ENCODE measurements at places on chromosomes 5 and 9.

- no peak for DNase-seq
Measured at GRCh38 chr5:147887930-147888329, 9.4 kb downstream of the SCGB3A2 start.

DNA sequence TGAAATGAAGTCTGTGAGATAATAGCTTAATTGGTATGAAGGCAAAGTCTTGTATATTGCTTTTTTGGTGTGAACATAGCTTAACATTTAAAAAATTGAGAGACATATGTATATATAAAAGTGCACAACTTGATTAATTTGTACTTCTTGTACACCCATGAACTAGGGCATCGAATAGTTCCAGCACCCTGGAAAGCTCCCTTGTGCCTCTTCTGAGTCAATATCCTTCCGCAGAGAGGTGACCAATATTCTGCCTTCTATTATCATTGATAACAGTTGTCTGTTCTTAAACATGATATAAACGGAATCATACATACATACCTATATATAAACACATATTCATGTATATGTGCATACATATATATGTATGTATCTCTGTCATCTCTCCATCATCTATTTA lies 185.4 kb downstream of the PHF2 start:
- DNase-seq, result no peak

DNA sequence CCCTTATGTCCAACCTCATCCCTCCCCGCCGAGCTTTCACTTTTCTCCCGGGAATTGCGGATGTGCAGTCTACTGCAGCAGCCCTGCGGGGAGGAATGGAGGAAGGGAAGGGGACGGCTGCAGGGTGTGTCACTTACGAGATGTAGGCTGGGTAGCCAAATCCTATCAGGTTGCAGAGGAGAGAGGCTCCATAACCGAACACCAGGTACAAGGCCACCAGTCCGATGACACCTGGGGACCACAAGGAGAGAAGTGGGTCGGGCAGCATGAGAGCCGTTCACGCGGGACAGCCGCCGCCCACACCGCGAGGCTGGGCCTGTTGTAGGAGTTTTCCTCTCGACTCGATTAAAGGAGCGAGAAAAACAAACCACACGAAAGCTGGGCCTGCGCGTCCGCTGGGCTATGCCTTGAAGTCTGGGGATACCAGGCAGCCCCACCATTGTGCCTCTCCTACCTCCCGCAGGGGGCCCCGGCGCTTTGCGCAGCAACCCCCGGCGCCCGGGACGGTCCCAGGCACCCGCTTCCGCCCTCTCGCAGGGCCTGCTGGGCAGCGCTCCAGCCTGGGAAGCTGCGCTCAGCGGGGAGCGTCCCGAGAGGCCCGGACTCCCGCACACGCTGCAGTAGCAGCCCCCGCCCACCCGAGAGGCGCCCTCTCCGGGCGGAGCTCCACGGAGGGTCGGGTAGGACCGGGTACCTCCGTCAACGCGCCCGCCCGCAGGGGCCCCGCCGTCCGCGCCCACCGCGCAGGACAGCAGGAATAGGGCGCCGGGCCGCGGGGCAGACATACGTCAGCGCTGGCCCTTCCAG lies 798 bp downstream of the REEP5 start:
- peak; percentile 75 for DNase-seq

DNA sequence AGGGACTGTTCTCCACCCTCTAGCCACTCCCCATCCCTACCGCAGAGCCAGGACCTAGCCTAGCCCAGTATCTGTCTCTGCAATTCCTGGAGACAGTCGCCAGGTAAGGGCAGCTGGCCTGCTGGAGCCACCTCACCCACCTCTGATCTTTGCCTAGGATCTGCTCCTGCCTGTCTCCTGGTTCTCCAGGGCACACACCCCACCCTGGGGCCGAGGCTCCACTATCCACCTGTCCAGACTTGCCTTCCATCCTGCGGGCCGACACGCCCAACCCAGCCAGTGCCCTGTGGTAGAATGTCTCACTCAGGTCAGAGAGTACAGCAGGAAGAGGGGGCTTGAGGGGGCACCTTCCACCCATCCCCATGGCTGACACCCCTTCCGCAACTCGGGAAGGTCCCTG lies 15.7 kb upstream of the AQP7 start:
- peak; percentile 38 for DNase-seq

- DNase-seq, result no peak
Measured at GRCh38 chr9:125974705-125975104, 227.5 kb downstream of the PBX3 start.

DNA sequence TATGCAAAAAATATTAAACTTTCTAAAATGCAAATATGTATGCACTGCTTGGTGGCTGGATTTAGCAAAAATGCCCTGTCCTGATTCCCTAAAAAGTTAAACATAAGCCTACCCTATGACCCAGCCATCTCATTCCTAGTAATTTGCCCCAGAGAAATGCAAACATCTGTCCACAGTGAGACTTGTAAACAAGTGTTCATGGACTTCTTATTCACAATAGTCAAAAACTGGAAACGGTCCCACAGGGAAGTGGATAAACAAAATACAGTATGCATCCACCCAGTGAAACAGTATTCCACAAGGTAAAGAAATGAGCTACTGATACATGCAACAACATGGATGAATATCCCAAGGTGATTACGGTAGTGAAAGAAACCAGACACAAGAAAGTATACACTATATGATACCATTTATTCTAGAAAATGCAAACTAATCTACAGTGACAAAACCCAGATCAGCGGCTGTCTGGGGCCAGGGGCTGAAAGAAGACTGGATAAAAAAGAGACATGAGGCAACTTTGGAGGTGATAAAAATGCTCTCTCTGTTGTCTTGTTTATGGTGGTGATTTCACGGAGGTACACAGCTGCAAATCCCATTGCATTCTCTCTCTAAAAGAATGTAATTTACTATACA lies 277.3 kb downstream of the GLIS3 start:
- DNase-seq, result no peak

- no peak for DNase-seq
Measured at GRCh38 chr9:124654431-124654830, 116.7 kb downstream of the NR6A1 start.

DNA sequence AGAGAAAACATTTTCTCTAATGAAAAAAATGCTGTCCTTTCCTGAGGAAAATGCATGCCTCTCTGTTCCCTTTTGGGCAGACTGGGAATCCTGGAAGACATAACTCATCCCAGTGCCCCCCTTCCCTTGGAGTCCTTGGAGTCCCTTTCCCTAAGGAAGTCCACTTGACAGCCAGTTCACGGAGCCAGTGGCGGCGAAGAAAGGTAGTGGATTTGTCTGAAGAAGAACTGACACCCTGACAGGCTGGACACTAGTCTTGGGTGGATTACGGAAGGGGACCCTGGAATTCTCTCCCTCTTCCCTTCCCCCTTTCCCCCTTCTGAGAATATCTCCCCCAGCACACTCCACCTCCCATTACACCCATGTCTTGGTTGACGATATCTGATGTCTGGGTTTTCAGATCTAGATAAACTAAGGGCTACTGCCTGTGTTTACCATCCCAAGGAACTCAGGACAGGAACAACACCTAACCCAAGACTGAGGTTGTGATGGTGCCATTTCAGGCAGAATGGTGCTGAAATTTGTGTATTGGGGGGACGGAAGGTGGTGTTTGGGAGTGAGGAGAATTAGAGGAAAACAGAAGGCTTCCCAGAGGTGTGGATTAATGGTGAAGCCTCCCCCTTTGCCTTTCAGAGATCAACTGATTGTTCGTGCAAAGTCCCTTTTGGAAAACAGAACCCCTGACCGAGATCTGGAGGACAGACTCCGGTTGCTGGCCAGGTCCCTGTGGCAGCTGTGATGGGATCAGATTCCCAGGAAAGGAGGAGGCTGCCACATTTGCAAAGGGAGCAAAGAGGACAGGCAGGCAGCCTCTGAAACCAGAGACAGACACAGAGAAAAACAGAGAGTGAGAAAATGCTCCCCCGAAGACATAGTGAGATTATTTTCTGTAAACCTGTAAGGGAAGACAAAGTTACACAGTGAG lies 704 bp downstream of the SPARC start:
- no peak for DNase-seq

GRCh38 chr5:173712609-173713175 lies 96.2 kb upstream of the BOD1 start:
- DNase-seq, result no peak

DNA sequence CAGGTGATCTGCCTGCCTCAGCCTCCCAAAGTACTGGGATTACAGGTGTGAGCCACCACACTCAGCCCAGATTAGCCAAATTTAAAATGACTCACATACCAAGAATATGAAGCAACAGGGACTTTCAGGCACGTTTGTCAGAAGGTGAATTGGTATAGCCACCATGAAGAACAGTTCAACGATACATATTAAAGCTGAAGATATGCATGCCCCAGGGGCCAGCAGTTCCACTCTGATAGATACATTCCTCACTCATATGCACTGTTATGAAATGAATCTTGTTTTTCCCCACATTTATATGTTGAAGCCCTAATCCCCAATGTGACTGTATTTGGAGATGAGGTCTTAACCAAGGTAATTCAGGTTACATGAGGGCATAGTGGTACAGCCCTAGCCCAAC lies 22.5 kb downstream of the SLC35D2 start:
- no peak for DNase-seq

GRCh38 chr9:91572044-91572443 lies 148.4 kb upstream of the NFIL3 start:
- DNase-seq, result no peak

DNA sequence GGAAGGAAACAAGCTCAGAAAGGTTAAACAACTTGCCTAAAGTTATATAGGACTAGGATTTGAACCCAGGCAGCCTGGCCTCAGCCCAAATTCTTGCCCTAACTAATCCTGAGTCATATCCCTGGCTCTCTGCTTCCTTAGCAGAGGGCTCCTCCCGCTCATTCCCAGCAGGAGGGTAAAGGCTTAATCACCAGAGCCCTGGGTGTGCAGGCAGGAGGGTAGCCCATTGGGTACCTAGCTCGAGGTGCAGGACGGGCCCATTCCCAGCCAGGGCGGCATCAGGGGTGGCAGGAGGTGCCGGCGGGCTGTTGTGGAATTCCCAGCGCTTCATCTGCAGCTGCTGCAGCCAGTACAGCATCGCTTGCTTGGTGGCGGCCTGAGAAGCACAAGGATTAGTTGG lies 3.9 kb downstream of the TBC1D2 start:
- no peak for DNase-seq

DNA sequence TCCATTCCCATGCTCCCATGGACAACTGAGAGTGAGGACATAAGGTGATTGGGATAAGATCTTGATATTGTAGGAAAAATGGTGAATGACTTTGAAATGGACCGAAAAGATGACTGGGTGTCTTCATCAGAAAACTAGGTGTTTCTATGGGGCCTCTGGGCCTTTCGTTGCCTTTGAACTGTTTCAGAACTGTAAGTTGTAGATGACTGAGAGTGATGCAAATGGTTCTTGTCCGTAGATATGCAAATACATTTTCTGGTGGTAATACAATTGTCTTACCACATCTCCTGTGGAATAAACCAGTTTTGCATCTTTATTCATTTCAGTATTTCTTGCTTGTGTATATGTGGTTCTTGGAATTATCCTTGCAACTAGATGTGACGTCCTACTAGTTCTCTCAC lies 16.0 kb upstream of the TEX48 start:
- no peak for DNase-seq

GRCh38 chr9:115517335-115518075 lies 399.5 kb upstream of the TNC start:
- no peak for DNase-seq

DNA sequence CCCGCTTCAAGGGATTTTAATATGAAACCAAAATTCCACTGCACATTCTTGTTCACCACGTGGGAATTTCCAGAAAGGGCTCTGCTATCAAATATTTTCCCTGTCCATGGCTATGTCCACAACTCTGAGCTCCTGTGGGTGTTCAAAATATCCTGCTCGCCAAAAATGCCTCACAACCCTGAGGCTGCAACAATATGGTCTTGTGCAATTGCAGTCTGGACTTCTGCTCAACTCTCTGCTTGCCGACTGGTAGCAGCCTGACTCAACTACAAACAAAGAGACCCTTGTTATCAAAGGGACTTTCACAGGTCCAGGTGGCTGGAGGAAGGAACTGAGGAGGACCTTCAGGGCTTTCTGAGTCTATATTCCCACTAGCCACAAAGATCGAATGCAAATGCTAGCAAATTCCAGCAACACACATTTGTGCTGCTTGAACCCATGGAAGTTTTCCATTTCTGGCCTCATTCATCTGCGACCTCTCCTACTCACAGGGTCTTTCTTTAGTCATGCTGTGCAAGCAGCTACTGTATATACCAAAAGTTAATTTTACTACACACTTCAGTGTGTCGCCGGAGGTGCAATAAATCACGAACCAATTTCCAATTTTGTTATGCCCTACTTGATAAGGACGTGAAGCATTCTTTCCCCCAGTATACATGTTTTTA lies 169.2 kb upstream of the SLC30A5 start:
- DNase-seq, result no peak

- DNase-seq, result peak; percentile 35
Measured at GRCh38 chr9:126146254-126147145, 180.1 kb upstream of the MVB12B start.

DNA sequence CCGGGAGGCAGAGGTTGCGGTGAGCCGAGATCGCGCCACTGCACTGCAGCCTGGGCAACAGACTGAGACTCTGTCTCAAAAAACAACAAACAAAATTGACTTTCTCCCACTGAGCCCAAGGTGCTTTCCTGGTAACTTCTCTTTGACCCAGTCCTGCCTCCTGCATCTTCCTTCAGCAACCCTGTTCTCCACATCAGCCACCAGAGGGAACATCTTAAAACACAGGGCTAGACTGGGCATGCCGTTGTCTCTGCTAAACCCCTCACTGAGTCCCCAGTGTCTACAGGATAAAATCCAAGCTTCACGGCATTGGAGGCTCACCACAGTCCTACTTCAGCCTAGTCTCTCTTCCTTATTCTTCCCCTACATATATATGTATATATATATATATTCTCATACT lies 39.8 kb upstream of the KCNMB1 start:
- DNase-seq, result no peak

- no peak for DNase-seq
Measured at GRCh38 chr5:144710637-144711036, 540.0 kb downstream of the KCTD16 start.

DNA sequence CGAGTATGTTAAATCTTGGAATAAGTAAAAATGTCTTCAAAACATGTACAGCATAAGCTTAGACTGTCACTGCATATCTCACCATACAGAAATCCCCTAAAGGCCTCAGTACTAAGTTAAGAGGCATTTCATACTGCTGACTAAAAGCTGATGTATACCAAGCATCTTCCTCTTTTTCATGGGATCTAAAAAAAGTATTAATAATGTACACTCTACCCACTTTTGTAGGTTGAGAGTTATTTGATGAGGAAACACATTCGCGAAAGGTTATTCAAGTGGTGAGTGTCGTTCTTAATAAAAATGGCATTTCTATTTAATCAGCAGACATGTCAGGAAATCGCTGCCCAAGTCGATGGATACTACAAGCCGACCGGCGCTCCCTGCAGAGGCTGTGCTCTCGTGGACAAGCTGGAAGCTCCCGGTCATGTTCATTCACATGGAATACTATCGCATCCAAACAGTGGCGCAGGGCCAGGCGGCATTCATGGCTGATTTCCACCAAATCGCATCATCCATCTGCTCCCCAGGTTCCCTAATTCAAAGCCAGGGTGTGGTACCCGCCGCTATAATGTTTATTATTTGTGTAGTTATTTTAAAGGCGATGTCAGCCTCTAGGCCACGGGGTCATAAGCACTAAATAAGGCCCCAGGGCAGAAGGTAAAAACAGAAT lies 724 bp downstream of the SGTB start:
- DNase-seq, result peak; percentile 55

GRCh38 chr5:95281226-95281625 lies 3.7 kb downstream of the MCTP1 start:
- DNase-seq, result no peak

GRCh38 chr9:97311798-97312500 lies 4.5 kb downstream of the CCDC180 start:
- DNase-seq, result no peak

- DNase-seq, result no peak
Measured at GRCh38 chr5:154590093-154590724, 112.2 kb upstream of the HAND1 start.
